ENCODE measurements at places on chromosomes 5 and 9. TPM values are rescaled to one million over a fixed set of nuclear protein-coding genes. Genes with fewer than 3 reads are reported as not detected.

The ARL10 gene
- total RNA-seq, result 6.6 TPM

The CDH9 gene
- not detected for total RNA-seq

DNA sequence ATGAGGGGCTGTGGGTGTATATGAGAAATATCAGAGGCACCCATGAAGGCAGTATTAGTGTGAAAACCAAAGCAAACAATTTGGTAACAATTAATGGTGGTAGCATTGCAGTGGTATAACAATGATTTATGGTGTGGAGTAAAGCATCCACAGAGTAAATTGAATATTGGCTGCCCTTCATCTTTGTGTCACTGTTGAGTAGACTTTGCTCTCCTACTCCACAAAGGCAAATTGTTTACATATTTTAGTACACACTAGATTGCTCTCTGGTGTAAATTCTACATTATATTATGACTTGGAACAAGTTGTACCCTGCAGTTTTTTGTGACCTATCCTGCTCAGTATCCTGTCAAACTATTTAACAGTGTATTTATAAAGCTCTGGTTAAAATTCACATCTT lies 455.5 kb upstream of the RORB start:
- DNase-seq, result no peak

- DNase-seq, result no peak
These were observed 38.0 kb upstream of the CCDC152 start for GRCh38 chr5:42718591-42718990.
